ENCODE measurements at places on chromosomes 1 and 21. TPM values are rescaled to one million over a fixed set of nuclear protein-coding genes. Genes with fewer than 3 reads are reported as not detected.

The CADM3 gene
- total RNA-seq: 148 TPM

The FCRL1 gene
- total RNA-seq: not detected

The C8A gene
- not detected for total RNA-seq

The MPZ gene
- total RNA-seq: 2.2 TPM

The DEPDC1 gene
- total RNA-seq: 4.7 TPM

The PTPRF gene
- total RNA-seq: 73.2 TPM

All from parietal lobe (tissue), 2 donors.